Stimulated activated CD4-positive, alpha-beta T cell treated with anti-CD3 and anti-CD28 coated beads, Interleukin-1b, Interleukin-23, amount 100 ng/mL, for 1 hour (primary cell): ENCODE measurements at places on chromosomes 3 and 15.

DNA sequence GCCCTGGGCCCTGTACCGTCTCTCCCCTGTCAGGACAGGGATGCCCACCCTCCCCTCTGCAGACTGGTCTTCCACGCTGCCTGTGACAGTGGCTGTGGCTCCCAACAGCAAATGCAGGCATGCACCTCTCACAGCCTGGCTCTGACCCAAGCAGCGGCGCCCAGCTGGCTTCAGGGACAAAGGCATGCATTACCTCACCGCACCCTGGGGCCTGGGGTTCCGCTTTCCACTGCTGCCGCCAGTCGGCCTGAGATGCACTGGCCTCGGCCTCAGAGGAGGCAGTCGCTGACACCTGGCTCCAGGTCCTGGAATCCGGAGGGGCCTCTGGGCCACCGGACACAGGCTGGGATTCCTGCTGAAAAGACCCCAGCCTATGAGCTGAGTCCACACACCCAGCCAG, 70.3 kb downstream of the SCN5A start:
- DNase-seq, result no peak

- DNase-seq, result no peak
Measured at GRCh38 chr3:23086331-23086730, 116.8 kb upstream of the UBE2E2 start.

- no peak for DNase-seq
Measured at GRCh38 chr3:185488465-185488864, 10.4 kb downstream of the TMEM41A start.

- DNase-seq, result no peak
Measured at GRCh38 chr3:81242871-81243270, 518.6 kb downstream of the GBE1 start.

- no peak for DNase-seq
Measured at GRCh38 chr3:54773271-54773670, 154.6 kb downstream of the LRTM1 start.

DNA sequence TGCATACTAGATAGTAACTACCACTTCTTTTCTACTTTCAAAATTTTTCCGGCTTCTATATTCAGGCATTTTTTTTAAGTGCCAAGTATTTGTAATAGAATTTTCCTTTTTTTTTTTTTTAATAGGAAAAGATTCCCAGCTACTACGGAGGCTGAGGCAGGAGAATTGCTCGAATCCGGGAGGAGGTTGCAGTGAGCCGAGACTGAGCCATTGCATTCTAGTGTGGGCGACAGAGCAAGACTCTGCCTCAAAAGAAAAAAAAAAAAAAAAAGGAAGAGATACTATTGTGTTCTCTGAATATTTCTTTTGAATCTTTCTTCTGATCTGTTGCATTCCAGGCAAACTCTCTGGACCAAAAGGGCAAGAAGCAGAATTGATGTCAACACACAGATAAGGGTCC, 557.3 kb downstream of the FGF12 start:
- no peak for DNase-seq

GRCh38 chr3:126993436-126993835, 10.5 kb downstream of the PLXNA1 start:
- no peak for DNase-seq

DNA sequence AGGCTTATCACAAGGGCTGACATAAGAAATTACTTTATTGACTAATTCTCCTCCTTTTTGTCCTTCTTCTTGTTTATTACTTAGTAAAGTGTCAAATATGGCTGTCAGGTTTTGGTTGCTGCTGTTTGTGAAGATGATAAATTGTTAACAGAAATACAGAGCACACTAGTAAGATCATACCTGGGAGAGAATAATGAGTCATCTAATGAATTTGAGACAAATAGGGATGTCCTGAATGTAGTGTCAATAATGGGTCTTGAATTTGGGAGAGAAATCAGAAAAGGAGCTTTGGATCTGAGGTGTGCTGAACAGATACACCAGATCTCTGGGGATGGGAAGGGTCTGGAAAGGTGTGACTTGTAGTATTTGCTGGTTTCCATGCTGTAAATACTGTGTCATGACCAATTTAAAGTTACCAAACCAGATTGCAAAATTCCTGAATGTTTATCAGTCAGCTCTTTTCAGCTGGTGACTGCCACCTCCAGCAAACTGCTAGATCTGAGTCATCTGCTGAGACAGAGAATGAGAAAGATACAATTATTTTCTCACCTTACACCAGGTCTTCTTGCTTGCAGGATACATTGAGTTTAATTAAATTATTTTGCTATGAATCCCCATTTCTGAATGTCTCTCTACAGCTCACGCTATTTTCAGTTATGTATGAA, 76.7 kb upstream of the SATB1 start:
- DNase-seq, result no peak

GRCh38 chr3:67386451-67386850, 268.0 kb downstream of the SUCLG2 start:
- no peak for DNase-seq
